ENCODE measurements at places on chromosomes 3 and 15.

DNA sequence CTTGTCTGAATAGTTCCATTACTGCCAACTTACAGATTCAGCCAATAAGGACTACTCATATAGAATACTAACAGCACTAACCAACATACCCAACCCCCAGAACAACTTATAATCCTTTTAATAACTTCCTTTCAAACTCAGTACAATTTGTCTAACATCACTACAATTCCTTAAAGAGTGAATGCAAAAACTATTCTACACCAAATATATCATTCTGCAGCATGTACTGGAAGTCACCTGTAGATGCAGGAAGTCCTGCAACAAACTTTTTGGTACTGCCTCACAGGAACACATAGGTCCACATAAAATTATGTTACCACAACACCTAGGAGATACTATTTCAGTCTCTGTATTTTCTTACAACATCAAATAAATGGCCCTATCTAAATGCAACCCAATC is 2.1 kb downstream of the CCNL1 start:
- no peak for DNase-seq

GRCh38 chr3:128491691-128491940 is 1.4 kb downstream of the GATA2 start:
- DNase-seq = peak; percentile 47

- DNase-seq = no peak
Observed at GRCh38 chr3:43035801-43036365, 56.8 kb downstream of the GASK1A start.

DNA sequence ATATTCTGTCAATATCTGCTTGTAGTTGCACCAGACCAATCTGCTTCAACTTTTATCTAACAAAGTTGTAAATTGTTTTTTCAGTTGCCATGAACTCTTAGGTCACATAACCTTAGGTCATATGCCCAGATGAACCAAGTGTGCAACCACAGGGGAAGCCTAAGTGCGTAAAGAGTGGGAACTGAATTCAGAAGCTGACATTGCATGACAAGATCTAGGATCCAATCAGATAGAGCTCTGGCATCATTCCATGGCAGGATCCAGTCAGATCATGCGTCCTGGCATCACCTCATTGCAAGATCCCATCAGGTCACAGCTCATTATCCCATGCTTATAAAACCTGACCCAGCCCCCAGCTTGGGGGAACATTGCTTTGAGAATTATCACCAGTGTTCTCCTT is 18.9 kb upstream of the IFT57 start:
- no peak for DNase-seq

DNA sequence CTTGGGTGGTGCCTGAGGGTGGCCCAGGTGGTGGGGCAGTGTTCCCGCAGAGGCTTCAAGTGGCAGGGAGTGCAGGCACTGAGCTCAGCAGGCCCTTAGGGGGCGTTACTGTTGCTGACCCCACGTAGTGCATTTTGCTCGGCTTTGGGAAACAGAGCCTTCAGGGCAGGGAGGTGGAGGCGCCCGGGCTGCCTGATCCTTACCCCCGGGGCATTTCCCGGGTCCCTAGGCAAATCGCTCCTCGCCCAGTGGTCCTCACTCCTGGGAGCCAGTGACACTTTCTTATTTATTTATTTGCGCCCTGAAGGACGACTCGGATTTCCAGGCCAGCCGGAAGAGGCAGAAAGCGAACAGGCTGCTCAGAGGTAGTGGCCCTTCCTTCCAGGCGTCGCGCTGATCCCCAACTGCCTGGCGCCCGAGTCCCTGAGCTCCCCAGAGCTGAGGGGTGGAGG is 10.1 kb upstream of the FOXB1 start:
- no peak for DNase-seq

GRCh38 chr3:186534113-186534669 is 10.0 kb downstream of the CRYGS start:
- no peak for DNase-seq

GRCh38 chr3:182668541-182668940 is 124.8 kb upstream of the ATP11B start:
- no peak for DNase-seq

DNA sequence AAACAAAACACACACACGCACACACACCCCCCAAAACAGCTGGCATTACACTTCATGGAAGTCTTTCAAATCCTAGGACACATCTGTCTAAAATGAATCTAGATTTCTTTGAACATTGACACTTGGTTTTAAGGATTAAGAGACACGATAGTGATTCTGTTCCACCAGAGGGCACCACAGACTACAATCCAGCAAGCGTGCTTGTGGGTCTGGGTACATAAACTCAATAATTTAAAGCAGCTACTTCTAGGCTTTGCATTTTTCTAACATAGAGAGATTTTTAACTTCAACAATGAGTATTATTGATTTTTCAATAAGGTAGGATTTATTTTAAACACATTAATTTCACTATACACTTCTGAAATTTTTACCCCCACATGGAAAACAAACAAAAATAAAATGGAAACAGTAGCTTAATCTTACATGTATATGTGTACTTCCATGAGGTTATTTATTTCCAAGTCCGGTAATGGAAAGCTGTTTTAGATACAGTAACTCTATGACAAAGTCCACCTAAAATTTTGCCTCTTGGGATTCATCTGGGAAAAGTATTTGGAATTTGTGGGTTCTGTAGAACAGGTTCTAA is 564.0 kb upstream of the TGFBR2 start:
- peak; percentile 41 for DNase-seq

DNA sequence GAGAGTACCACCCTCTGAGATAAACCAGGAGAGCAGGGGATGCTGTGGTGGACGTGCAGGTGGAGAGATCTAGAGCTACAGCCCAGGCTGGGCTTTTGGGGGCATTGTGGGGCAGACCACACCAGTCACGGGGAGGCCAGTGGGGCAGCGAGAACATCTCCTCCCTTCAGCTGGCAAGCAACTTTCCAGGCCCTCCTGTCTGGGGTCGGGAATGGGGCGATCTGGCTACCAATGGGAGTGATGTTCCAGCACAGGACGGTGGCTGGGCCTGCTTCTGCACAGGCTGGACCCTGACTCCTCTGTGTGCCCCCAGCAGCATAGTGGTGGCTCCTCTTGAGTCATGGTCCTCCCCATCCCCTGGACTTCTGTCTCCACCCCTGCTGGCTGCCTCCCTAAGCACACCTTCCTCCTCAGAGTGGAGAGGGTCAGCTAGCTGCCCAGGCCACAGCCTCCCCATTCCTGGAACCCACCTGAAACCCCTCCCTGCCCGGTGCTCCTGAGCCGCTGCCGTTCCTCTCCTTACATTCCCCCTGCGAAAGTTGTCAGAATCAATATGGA is 16.1 kb downstream of the IRAK2 start:
- no peak for DNase-seq

DNA sequence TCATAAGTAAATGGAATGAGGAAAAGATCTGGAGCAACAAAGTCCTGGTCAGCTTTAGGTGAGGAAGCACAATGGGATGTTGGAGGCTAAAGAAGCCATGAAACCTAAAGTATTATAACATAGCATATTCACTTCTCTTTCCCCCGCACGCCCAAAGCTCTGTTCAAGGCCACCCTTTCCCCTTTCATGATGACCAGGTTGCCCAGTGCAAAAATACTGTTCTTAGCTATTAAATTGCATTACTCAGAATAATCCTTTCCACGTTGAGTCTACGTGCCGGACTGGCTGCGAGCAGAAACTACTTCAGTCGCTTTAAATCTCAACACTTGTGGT is 589 bp upstream of the MAPKBP1 start:
- no peak for DNase-seq

DNA sequence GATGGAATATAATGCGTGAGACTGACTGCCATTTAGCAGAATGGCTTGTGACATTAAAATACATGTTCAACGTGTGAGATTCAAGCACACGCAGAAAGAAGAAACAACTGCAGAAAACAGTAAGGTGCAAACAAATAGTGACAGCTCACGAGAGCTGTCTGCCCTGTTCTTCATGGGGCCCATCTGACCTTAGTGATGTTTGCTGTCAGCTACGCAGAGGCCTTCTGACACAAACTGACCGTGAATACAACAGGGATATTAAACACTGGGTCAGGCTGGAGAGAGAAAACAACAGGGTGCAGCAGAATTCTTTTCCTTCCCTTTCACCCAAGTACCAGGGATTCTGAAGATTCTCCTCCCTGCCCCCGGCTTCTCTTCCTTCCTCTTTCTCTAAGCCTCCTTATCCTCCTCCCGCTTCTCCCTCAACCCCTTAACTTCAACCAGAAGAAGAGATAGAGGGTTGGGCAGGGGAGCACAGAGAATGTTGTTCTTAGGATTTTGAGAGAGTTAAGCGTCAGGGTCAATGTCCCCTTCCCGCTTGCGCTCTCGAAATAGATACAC is 2.1 kb downstream of the TNFAIP8L3 start:
- no peak for DNase-seq

- DNase-seq = no peak
Observed at GRCh38 chr3:62378921-62379320, 5.6 kb upstream of the FEZF2 start.

DNA sequence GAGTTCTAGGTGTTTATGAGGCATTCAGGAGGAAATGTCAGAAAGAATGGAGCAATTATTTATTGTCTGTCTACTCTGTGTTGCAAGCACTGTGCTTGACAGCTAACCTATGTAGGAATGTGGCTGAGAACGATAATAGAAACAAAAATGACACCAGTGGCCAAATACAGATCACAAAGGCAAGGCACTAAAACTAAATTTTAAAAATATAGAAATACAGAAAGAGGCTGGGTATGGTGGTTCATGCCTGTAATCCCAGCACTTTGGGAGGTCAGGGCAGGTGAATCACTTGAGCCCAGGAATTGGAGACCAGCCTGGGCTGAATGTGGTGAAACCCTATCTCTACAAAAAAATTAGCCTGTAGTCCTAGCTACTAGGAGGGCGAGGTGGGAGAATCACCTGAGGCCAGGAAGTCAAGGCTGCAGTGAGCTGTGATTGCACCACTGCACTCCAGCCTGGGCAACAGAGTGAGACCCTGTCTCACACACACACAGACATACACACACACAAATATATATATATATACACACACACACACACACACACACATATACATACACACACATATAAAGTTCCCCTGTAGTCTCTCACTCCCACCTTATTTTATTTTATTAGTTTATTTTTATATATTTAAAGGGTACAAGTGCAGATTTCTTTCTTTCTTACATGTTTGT is 6.0 kb downstream of the PRKCI start:
- no peak for DNase-seq

DNA sequence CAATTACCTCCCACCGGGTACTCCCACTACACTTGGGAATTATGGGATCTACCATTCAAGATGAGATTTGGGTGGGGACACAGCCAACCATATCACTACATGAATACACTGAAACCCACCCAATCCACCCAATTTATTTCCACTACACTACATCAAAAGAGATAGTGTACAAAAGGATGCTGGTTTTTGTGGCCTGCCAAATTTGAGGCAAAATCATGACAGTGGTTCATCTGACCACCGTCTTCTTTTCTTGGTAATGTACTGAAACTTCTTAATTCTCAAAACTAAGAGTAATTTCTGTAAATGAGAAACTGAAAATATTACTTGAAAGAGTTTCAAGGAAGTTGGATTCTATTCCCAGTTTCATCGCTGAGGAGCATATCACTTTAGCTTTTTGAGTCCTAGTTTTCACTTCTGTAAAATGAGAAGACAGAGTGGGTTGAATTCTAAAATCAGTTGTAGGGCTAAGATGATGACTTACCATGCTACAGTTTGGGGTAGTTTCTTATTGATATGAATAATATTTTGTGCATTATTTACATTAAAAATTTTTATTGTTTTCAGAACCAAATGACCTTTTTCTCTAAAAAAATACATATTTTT is 360.4 kb upstream of the CNTN6 start:
- no peak for DNase-seq

- DNase-seq = no peak
Observed at GRCh38 chr15:75171408-75171807, 30.3 kb upstream of the C15orf39 start.

DNA sequence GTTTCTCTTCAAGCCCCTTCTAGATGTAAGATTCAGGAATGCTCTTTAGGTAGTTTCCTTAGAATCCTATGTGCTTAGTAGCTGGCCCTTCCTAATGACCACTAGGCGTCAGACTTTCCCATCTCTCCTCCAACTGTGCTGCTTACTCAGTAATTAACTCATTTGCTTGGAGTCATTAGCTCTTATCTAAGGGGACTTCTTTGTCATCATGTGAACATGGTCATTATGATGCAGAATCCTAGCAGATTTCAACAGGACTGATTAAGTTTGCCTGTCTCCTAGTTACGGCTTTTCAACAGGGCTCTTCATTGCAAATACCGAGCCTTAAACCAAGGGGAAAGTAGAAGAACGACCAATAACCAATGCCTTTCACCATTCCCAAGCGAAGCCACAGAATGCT is 46.4 kb downstream of the GJD2 start:
- DNase-seq = no peak

- no peak for DNase-seq
Observed at GRCh38 chr15:34304613-34305012, 33.0 kb downstream of the SLC12A6 start.

GRCh38 chr15:50107591-50108408 is 11.2 kb downstream of the ATP8B4 start:
- no peak for DNase-seq

DNA sequence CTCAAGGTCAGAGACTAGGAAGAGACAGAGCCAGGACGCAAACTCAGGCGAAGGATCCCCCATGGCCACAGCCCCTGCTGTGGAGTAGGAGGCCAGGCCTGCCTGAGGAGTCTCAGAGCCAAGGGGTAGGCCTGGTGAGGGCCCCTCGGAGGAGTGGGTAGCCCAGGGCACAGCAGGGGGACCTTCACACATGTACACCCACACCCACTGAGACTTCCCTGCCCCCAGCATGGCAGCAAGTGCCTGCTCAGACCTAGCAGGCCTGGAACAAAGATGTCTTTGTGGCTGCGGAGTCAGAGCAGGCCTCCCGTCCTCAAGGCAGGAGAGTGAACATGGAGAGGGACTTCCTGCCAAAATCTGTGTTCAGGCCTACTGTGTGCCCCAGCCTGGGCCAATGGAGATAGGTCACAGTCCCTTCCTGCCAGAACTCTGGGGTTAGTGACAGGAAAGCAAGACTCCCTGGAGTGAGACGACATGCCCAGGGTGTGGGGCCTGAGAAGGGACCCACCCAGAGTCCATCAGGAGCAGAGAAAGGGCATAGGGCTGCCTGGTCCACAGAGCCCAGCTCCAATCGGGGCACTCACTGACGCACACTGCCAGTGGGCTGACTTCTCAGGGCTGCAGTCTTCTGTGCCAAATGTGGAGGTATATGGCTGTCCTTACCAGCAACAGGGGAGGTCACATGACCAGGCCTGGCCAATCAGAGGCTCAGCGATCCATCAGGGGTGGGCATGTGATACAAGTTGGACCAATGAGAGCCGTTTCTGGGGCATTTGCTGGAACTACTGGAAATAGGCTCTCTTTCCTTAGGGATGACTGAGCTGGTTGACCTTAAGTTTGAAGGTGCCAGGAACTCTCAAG is 2.3 kb downstream of the GRIP2 start:
- no peak for DNase-seq

DNA sequence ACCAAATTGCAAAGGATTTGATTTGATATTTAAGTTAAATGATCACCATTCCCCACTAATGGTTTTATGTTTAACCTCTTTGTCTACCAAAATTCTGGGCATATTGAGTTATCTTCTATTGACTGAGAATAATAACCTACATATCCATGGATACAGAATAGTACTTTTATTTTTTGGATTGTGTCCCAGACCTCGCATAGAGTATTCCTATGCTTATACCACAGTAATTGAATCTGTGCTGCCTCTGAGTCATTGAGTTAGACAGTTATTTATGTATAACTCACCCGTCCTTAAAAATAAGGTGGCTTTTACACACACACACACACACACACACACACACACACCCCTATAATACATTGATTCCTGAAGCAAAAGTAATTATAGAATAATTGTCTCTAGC is 690.1 kb upstream of the BCHE start:
- no peak for DNase-seq

- no peak for DNase-seq
Observed at GRCh38 chr15:95141486-95141885, 910.1 kb downstream of the MCTP2 start.
